Activated CD4-positive, alpha-beta T cell treated with anti-CD3 and anti-CD28 coated beads, Interleukin-2, amount 50 U/mL, for 1 hour (primary cell): ENCODE measurements at places on chromosomes 16 and 17.

DNA sequence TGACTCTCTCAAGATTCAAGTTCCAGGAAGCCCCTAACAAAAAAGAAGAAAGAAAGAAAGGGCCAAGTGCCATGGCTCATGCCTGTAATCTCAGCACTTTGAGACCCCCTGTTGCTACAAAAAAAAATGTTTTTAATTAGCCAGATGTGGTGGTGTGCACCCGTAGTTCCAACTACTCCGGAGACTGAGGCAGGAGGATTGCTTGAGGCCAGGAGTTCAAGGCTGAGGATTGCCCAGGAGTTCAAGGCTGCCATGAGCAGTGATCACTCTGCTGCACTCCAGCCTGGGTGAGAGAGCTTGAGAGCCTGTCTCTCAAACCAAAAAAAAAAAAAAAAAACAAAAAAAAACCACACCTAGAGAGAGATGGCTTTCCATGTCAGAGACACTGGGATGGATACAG is 18.8 kb downstream of the TLE7 start:
- DNase-seq: no peak

GRCh38 chr17:79960788-79961522 is 74.7 kb downstream of the TBC1D16 start:
- DNase-seq: no peak

DNA sequence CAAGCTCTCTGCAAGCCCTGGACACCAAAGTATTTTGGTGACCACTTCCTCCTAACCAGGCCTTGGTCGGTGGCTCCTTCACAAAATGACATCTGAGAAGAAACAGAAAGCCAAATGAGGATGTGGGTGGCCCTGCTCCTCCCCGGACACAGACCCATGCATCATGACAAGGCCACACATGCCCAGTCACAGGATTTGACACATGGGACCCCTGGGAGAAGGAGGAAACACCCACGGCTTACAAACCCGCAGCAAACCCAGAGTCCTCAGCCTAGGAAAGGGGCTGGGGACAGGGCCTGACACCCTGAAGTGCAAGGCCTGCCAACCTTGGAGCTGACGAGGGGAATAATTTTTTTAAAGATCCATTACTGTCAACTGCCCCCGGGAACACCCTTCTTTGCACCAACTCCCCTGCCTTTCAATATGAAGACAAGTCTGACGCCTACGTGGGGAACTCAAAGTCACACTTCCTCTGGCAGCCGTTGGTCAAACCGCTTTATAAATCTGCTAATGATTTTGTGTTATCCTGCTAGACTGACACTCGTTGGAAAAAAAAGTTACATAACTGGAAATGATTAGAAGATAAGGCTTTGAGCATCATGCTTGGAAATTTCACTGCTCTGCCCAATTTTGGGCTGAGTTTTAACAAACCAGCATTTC is 41.3 kb downstream of the GAS7 start:
- no peak for DNase-seq

DNA sequence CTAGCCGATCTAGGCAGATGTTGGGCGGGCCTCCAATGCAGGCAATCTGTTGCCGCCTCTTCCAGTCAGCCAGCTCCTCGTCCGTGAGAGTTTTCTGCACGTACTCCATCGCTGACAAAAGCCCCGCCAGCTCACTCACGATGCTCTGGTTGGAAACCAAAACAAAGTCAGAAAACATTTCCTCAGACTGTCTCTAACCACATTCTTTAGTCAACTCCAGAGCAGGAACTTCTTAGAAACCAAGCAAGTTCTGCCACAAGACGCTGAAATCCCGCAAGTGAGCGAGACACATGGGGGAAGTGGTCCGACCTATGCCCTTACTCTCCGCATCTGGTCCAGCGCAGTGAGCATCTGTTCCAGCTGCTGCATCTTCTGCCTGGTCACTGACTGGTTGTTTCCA is 49.1 kb downstream of the STAT5A start:
- DNase-seq: peak; percentile 70

- peak; percentile 52 for DNase-seq
Measured at GRCh38 chr16:89574681-89575246, 794 bp upstream of the CPNE7 start.

- DNase-seq: no peak
Measured at GRCh38 chr16:81901484-81901883, 109.8 kb downstream of the SDR42E1 start.

GRCh38 chr17:61018938-61019337 is 341.3 kb downstream of the BCAS3 start:
- no peak for DNase-seq

DNA sequence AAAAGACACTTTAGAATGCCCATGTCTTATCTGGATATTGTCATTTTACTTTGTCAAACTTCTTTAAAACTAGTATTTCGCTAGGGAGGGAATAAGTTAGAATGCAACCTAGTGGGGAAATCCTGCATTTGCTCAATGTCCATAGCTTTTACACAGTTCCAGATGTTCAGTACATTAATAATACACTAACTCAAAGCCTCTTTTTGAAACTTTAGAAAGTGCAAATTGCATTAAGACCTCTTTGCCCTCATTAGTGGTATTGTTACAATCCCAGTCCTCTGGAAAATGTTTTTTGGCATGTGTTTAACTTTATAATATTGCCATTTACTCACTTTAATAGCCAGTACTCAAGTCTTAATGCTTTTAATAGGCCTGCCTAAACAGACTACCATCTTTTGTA is 106.8 kb downstream of the BRIP1 start:
- no peak for DNase-seq

DNA sequence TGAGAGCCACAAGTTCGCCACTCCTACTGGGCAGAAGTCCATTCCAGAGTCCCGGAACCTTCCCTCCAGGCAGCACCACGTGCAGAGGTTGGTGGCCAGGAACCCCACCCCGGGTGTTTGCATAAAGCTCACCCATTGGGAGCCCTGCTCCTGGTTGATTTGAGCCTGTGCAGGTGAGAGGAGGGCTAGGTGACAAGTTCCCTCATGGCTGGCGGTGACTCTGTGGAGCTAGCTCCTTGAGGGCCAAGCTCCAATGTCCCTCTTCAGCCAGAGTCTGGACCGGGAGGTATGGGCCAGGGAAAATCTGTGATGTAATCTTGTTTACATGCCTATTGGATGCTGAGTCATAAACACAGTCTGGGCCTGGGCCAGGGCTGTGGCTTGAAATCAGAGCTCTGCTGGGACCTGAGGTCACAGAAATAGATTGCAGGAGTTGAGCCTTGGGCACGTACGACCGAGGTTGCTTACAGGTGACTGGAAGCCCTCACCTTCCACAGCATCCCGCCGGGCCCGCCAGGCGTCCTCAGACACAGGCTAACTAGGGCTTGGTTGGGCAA is 118.9 kb downstream of the AATF start:
- no peak for DNase-seq

GRCh38 chr17:30208214-30208613 is 27.3 kb downstream of the SLC6A4 start:
- DNase-seq: no peak

- no peak for DNase-seq
Measured at GRCh38 chr17:63124536-63124935, 158.5 kb downstream of the TANC2 start.

DNA sequence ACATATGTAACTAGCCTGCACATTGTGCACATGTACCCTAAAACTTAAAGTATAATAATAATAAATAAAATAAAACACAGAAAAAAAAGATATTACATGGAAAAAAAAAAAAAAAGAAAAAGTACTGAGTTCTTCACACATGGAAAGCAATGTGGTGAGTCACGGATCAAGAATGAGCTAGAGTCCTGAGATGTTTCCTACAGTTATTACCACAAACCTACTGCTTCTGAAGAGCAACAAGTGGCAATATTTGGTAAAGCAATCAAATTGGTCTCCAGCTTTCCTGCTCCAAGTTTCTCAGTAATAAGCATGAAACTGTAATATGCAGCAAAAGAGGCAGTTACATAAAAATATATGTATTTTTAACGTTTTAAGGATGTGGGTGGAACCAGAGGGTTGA is 223.3 kb upstream of the SALL1 start:
- DNase-seq: no peak

DNA sequence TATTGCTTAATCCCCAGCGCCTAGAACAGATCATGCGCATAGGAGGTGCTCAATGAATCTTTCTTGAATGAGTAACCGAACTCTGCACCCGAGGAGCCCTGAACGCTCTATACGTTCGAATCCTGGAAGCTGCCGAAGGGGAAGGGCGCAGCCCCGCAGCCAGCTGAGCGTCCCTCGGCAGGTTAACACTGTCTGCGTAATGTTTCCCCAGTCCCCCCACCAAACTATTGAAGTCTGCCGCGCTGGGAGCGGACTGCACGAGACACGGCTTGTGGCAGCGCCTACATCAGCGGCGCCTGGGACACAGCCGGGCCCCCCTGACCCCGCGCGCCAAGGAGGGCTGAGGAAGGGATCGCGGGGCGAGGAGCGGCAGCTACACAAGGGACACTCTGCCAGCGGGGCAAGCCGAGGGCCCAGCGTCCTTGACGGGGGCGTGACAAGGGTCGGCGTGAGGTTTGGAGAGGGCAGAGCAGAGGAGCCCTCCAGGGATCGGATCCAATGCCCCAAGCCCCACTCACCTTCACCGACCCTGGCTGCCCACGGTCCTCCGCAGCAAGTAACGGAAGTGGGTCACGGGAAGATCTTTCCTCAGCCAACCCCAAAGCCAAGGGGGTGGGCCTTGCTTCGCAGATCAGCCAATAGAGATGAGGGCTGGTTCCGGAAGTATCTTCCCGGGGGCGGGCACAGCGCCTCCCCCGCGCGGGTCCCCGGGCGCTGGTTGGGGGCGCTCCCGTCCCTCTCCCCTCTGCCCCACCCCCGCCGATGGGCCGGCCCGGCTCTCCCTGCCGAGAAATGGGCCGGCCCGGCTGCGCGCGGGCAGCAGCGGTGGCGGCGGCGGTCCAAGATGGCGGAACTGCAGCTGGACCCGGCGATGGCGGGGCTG is at the start of the genes ATP5PD and KCTD2:
Gene ATP5PD, minus strand, starts transcription at position 563 of the 883 bp plus-strand sequence. CDS start 4,319 bp downstream, outside the sequence.
Gene KCTD2, plus strand, starts transcription at position 819 of the 883 bp plus-strand sequence. Its CDS starts 26 bp downstream, at position 845.
- peak; percentile 90 for DNase-seq

GRCh38 chr16:67950335-67950843 is 6.5 kb upstream of the LCAT start:
- no peak for DNase-seq

GRCh38 chr17:41315814-41316445 is 420 bp upstream of the KRTAP17-1 start:
- no peak for DNase-seq

DNA sequence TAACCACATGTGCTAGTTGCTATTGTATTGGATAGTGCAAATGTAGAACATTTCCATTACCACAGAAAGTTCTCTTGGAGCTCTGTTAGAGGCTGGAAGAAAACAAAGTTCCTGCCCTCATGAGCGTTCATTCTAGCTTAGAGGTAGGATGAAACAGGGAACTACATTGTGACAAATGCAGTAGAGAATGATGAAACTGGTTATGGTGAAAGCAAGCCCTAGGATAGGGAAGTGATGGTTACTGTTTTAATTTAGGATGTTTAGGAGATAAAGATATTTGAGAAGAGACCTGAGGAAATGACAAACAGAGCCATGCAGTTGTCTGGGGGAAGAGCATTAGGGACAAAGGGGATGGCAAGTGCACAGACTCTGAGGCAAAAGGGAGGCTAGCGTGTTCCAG is 50.7 kb downstream of the AATF start:
- DNase-seq: no peak

DNA sequence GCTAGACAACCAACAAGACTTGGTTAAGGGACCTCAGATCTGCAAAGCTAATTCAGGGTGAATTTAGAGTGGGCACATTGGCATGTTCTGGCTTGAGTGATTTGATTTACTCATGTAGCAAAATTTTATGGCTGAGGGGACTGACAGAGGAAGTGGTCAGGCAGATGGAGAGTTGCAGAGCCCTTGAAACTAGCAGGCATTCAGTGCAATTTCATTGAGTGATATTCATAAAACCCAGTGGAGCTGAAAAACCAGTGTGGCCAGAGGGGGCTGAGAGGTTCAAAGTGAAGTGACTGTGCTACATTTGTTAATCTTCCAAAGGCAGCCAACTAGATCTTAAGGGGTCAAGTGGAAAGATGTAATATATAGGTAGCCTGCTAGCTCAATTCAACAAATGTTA is 2.2 kb upstream of the TMEM94 start:
- no peak for DNase-seq

DNA sequence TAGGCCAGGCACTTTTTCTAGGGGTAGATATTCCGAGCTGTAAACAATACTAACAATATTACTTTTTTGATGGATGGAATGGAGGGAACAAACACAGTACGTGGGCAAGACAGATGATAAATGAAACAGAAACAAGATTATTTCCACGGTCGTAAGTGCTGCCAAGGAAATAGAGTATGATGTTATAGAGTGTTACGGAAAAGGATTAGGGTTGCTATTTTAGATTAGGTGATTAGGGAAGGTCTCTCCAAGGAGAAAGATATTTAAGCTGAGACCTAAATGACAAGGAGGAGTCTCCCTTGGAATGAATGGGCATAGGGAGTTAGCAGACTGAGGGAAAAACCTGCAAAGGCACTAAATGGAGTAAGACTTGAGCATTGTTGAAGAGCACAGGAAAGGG is 8.3 kb downstream of the ADPRM start:
- no peak for DNase-seq

GRCh38 chr16:30934827-30935557 is 11.6 kb downstream of the FBXL19 start:
- DNase-seq: no peak

DNA sequence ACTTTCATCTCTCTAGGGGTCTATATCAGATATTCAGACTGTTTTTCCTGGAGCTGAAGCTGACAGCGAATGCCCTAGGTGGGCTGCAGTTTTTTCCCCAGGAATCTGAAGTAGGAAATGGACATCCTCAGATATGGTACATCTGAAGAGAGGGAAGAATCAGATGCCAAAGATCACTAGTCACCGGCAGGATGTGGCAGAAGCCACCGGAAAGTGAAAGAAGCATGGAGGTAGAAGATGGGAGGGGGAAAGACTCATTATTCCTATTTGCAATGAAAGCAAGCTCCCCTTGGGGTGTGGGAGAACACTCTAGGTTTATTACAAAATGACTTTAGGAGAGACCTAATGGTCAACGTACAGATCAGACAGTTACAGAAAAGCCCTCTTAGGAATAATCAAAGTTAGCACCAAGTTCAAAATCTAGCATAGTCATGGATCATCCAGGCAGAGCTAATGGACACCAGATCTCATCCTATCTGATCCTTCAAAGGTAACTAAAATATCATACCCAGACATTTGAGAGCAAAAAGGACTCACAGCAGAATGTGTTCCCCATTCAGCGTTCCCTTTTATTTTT is 110.7 kb downstream of the HS3ST3A1 start:
- no peak for DNase-seq

- DNase-seq: no peak
Measured at GRCh38 chr16:80703131-80704071, 101.0 kb downstream of the CDYL2 start.
